ENCODE measurements at places on chromosomes 6 and 20. TPM values are rescaled to one million over a fixed set of nuclear protein-coding genes. Genes with fewer than 3 reads are reported as not detected.
A peak's percentile ranks its signal among the peaks of the same experiment; 100 is the strongest.

The GRM1 gene
- not detected for total RNA-seq

DNA sequence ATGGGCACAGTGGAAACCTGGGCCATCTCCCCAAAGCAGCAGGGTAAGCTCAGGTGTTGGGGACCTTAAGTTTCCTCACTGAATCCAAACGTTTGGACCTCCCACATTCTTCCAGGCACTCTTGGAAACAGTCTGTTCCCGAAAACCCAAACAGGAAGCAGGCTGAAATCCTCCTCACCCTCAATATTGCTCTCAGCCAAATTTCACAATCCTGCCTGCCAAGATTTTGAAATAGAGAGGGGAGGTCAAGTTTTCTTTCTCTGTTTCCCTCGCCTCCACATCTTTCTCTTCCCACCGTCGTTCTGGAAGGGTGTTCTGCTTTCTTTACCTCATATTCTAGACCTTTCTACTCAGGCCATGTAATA lies 392.0 kb upstream of the SASH1 start:
- no peak for DNase-seq

The CNBD2 gene
- total RNA-seq = 3.1 TPM

The VGLL2 gene
- total RNA-seq = not detected

- DNase-seq = no peak
Measured at GRCh38 chr6:151722342-151722741, 85.1 kb upstream of the ESR1 start.

DNA sequence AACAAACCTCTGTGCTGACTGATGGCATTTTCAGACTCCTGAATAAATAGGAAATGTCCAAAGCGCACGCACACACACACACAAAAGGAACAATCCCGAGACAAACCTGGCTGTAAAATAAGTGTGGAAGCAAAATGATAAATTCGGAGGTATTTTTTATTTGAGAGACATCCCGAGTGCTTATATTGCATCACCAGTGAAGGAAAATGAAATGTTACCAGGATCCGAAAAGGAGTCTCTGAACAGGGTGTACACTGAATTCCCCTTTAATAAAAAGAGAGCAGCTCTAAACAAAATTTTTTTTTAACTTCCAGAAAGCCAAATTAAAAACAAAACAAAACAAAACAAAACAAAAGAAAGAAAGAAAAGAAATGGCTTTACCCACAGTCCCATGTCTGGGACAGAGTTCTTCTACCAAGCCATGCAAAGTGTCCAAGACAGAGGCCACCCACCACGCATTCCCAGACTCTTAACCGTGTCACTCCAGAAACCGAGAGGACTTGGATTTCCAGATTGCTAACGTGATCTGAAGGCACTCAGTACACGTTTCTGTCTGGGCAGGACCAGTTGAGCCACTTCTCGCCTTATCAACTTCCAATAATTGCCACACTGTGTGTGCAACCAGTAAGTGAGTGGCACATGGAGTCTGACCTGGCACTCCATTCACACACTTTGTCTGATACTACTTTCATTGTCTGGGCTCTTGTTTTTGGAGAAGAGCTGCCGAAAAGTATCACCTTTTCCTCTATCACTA lies 817 bp downstream of the ME1 start:
- DNase-seq = no peak

GRCh38 chr6:169157197-169158148 lies 96.2 kb downstream of the THBS2 start:
- DNase-seq = no peak

DNA sequence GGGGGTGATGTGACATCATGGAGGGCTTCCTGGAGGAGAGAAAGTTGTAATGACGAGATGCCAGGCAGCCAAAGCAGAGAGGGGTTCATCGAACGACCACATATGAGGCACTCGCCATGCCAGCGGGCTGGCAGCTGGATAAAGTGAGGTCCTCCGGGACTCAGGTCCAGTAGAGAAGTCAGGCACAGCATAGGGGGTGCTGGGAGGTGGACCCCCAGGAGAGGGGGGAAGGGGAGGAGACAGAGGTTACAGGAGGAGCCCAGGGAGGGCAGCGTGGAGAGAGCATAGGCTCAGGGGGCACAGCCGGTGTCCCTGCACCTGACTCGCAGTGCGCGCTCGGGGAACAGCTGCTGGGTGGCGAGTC lies 174.7 kb downstream of the BMP7 start:
- DNase-seq = no peak

The PKIB gene
- total RNA-seq = not detected

GRCh38 chr20:50191544-50192363 lies 1.1 kb downstream of the CEBPB start:
- peak; percentile 91 for DNase-seq

- no peak for DNase-seq
Measured at GRCh38 chr20:51221103-51221502, 198.2 kb upstream of the KCNG1 start.

DNA sequence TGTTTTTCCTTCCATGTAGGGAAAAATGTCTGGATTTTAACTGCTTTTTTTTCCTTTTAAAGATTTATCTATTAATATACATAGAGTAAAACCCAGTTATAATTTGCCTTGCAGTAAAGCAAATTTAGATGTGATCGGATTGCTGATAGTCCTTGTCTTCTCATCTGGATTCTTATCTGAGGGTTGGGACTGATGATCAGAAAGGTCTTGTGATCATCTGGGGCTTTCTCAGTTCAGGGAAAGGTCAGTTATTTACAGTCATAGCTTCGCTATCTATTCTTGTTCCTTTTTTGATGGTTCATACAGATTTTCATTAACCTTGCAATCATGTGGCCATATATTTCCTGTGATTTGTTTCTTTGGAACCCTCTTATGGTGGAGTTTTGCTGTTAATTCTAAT lies 63.8 kb upstream of the CLDN20 start:
- no peak for DNase-seq

- no peak for DNase-seq
Measured at GRCh38 chr6:138957484-138957883, 30.6 kb downstream of the REPS1 start.

GRCh38 chr6:24432611-24433010 lies 29.9 kb downstream of the MRS2 start:
- DNase-seq = no peak

- DNase-seq = no peak
Measured at GRCh38 chr6:17410281-17410680, 16.9 kb downstream of the CAP2 start.

The WFDC10B gene
- not detected for total RNA-seq

The PDE7B gene
- 16.0 TPM for total RNA-seq

The HLA-DQB2 gene
- total RNA-seq = 0.28 TPM

The LAMA2 gene
- total RNA-seq = 0.64 TPM

The PCSK2 gene
- not detected for total RNA-seq

The MEP1A gene
- total RNA-seq = not detected

The RRAGD gene
- 10.9 TPM for total RNA-seq

GRCh38 chr6:29948277-29948676 lies 5.9 kb downstream of the HLA-A start:
- DNase-seq = peak; percentile 56

DNA sequence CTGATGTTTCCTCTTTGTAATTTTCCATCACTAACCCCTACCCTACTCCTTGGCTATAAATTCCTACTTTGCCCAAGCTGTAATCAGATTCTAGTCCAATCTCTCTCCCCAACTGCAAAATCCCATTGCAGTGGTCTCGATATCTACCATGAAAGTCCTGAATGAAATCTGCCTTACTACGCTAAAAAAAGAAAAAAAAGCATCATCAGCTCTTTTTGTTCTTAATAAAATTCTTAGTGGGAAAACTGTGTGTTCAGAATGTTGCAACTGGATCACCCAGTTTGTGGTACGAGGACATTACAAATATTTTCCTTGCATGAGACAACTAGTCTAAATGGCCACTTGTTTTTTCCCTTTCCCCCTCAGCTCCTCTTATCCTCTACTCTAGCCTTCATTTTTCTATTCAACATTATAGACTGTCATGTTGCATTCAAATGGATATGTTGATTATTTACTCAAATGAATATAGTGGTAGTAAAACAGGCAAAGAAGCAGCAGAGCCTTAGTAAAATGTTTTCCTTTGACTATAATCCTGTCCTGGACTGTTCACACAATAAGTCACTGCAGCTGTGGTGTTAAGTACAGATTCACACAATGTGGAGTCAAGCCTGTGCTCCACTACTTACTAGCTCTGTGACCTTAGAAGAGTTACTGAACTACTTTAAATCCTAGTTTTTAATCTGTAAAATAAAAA lies 527.1 kb upstream of the MARCKS start:
- no peak for DNase-seq

DNA sequence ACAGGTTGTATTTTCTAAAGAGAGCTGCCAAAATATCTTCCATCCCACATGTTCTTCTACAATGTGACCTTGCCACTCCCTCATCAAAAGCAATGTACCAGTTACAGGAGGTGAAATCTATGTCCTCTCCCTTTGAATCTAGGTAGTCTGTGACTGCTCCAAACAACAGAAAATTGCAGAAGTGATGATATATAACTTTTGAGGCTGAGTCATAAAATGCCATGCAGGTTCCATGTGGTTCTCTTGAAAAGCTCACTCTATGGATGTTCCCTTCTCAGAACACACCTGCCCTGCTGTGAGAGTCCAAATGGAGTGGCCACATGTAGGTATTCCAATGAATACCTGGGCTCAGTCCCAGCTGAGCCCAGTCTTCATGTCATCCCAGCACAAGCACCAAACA lies 16.9 kb upstream of the PHIP start:
- no peak for DNase-seq

GRCh38 chr20:38242848-38243708 lies 17.5 kb downstream of the KIAA1755 start:
- peak; percentile 67 for DNase-seq

The VSTM2L gene
- 0.09 TPM for total RNA-seq

The SLC22A16 gene
- total RNA-seq = not detected

The GSTA2 gene
- total RNA-seq = not detected

- DNase-seq = peak; percentile 59
Measured at GRCh38 chr20:48384147-48384818, 443.5 kb downstream of the PREX1 start.

DNA sequence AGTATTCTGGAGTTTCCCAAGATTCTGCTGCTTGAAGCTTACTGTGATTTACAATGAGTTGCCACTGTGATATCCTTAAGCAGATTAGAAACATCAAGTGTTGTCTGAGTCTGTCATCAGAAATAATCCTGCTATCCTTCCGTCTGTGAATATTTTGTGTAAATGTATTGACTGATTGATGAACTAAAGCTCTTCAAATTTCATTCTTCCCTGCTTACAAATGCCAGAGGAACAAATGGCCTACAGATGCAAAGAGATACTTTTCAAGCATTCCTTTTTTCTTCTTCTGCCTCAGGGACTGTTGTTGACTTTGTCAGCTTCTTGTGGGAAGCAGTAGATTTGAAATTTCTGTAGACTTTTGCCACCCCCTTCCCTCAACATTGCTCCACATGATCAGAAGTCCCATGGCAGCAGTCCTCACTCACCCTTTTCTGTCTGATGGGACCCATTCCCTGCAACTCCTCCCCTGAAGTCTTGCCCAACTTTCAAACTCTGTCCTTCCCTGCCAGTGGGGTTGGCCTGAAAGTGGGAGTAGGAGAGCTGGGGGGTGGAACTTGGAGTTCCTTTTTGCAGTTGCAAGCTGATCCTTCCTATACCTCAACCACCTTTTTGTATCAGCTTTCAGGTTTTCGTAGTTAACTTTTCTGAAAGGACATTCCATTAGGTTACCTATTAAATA lies 38.5 kb upstream of the MLIP start:
- no peak for DNase-seq

DNA sequence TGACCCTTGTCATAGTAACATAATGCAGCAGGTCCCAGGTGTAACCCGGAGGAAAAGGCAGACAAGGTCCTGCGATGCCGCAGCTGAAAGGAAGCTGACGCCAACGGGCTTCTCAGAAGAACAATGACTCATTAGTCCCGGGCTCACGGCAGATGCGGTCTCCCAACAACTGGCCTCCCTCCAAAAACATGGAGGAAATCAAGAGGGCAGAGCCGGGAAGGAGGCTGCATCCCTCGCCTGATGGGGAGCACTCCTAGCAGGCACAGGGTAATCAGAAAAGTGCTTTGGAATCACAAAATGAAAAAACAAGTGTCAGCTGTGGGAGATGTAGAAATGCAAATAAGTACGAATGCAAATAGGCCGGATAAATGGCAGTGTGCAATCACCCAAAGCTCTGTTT lies 165.2 kb upstream of the AGPAT4 start:
- DNase-seq = peak; percentile 57

The ME1 gene
- not detected for total RNA-seq

GRCh38 chr20:22403632-22404361 lies 180.6 kb downstream of the FOXA2 start:
- DNase-seq = no peak

The MRPL18 gene
- total RNA-seq = 106 TPM

The EDN3 gene
- not detected for total RNA-seq

DNA sequence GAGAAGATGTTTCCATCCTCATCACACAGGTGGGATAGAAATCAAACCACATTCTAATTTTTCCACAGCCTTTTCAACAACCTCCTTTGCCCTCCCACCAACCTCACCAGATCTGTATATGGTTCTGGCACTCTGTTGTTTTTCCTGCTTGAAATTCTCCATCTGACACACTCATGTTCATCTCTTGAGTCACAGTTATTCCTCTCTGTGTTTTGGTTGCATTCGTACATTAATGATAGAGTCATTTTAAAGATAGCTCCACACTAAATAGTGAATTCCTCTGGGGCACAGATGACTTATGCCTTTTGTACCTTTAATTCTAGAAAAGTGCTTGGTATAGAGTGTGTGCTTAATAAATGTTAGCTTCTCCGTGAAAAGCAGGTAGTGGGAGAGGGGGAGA lies 1.4 kb upstream of the GCLC start:
- no peak for DNase-seq

DNA sequence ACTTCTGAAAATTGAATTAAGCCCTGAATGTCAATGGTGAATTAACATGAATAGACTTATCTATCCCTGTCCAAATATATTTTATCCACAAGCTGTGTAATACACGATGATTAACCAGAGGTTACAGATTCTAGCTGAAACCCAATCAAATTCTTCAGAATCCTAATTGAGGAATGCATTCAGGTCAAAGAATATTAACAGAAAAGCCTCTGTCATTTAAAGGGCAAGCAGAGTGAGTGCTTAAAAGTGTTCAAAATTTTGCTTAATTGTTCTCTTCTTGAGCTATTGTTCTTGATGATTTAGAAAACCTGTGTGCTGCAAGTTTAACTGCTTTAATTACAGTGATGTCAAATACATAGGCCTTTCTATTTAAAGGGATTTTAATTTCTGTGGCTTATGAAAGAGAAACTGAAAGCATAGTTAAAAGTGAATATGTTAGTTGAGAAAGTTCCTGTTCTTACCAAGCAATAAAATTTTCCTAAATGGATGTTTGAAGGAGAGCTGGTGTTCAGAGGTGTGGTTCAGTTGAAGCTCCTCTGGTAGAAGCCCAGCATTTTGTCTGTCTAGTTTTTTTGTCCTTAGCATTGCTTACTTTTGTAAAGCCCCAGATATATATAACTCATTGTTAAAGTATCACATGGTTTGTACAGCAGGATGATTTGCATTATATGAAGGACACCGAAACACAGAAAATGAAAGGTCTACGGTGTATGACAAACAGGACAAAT lies 466.3 kb upstream of the PLCB4 start:
- DNase-seq = no peak

DNA sequence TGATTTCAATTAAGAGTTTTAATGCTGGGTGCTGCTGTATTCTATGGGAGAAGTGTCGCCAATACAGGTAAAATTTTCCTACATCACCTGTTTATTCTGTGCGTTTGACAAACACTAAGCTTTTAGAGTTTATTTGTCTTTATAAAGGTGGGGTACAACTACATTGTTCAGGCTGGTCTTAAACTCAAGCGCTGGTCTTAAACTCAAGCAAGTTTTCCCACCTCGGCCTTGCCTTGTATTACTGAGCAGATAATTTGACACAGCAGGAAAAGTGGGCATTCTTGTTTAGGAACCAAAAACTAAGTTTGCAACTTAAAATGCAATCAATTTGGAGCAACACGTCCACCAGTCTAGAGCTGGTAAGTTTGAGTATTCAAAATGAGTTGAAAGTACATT lies 112.9 kb upstream of the BTN3A2 start:
- no peak for DNase-seq
